ENCODE measurements at places on chromosomes 11 and 22. TPM values are rescaled to one million over a fixed set of nuclear protein-coding genes. Genes with fewer than 3 reads are reported as not detected.

Gene CCDC188
- total RNA-seq, result not detected

Gene SAA1
- 69.7 TPM for total RNA-seq

Gene PKDREJ
- not detected for total RNA-seq

Gene JAM3
- 22.0 TPM for total RNA-seq

Gene PKNOX2
- not detected for total RNA-seq

Gene P2RX3
- not detected for total RNA-seq

Gene RTN4RL2
- not detected for total RNA-seq

Gene C11orf65
- total RNA-seq, result 0.81 TPM

Data from epithelial cell of proximal tubule (primary cell).